Activated CD8-positive, alpha-beta memory T cell treated with anti-CD3 and anti-CD28 coated beads, Interleukin-2, amount 10 ng/mL, durations not matched to agents 7 days and 5 days (primary cell): ENCODE measurements at places on chromosomes 7 and 10. TPM values are rescaled to one million over a fixed set of nuclear protein-coding genes. Genes with fewer than 3 reads are reported as not detected.

OR13A1 gene
- not detected for total RNA-seq

CYP2C19 gene
- not detected for total RNA-seq

KIF11 gene
- total RNA-seq = 79.6 TPM

ZNF518A gene
- total RNA-seq = 17.3 TPM

PCGF5 gene
- 45.7 TPM for total RNA-seq

CDK6 gene
- 229 TPM for total RNA-seq

TET1 gene
- 2.8 TPM for total RNA-seq

PNLIPRP2 gene
- not detected for total RNA-seq

MUC3A gene
- not detected for total RNA-seq

CHRM2 gene
- not detected for total RNA-seq

IDI2 gene
- not detected for total RNA-seq

LIPK gene
- total RNA-seq = not detected

ACSL5 gene
- 64.4 TPM for total RNA-seq

PTPN20 gene
- 0.07 TPM for total RNA-seq

RAB19 gene
- 7.3 TPM for total RNA-seq

NUB1 gene
- total RNA-seq = 73.3 TPM

MAGI2 gene
- 0.09 TPM for total RNA-seq

ELN gene
- not detected for total RNA-seq

DYNC1I1 gene
- not detected for total RNA-seq

ZNF736 gene
- 20.1 TPM for total RNA-seq
